ENCODE measurements at places on chromosomes 3 and 15.

DNA sequence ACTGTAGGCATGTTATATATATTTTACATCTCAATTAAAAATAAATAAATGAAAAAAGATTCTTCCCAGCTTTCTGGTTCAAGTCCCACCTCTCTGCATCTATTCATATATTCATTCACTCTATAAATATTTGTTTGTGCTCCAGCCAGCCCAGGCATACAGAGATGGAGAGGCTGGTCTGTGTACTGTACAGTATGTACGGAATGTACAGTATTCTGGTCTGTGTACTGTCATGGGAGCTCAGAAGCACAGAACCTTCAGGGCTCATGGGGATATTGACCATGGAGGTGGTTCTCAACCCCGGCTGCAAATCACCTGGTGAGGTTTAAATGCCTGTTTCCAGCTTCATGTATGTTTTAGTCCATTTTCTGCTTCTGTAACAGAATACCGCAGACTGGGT is 13.8 kb downstream of the CORO2B start:
- DNase-seq, result no peak

DNA sequence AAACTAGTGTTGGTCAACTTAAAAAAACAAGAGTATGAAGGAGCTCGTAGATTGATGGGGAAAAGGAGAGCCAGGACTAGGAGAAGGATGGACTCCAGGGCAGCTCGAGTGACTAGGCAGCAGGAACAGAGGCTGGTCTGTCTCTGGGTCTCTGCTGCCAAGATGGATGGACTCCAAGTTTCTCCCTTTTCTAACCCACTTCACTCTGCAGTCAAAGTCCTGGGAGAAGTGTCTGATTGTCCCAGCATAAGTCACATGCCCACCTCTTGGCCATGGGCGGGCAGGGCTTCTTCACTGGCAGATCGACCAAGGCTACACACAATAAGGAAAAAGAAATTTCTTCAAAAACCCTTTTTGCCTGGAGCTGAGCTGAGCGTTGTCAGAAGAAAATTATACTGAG is 9.2 kb upstream of the EPB42 start:
- no peak for DNase-seq

DNA sequence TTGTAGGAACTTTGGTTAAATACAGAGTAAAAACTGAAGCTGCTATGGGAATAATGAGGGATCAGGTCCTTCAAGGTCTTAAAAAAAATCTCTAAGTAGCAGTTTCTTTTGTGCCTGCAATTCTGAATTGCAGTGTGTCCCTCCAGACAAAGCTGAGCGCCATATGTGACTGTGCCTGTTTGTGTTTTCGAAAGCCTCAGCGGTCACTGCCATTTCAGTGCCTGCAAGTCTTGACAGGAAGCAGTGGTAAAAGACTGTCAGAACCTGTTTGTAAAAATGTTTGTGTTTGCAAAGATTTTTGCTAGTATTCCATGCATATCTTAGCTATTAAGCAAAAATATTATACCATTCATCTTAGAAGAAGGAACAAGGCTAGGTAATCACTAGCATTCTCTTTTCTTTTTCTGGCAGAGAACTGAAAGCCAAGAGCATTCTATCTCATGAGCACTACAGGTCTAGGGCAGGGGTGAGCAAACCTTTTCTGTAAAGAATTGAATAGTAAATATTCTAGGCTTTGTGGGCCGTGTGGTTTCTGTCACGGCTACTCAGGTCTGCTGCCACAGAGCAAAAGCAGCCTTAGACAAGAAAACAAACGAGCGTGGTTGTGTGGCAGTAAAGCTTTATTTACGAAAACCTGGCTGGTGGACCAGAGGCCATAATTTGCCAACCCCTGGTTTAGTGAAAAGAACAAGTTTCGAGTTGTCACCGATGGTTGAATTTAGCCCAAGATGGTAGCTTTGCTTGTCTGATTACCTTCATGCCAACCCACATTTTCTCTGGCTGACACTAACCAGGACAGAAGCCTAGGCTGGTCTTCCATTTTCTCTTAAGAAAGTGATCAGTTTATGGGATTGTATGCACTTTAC is 134.4 kb downstream of the CACNA1D start:
- no peak for DNase-seq

DNA sequence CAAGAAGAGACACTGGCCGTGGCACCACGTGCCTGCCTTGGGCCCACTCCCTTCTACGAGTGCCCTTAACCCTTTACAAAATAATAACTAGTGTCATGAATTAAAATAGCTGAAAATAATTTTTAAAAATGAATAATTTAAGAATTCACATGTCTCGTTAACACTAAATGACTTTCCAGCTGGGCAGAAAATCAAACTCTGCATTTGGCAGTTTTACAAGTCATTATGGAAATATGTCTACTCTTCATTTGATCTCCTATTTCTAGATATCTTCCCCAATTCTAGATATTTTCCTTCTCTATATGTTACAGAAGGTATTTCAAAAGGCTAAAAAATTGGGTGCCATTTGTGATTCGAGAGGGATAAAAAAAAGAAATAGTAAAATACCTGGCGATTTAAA is 100.2 kb downstream of the RORA start:
- DNase-seq, result no peak

GRCh38 chr15:64611085-64611725 is 150.8 kb downstream of the ZNF609 start:
- DNase-seq, result no peak

- DNase-seq, result no peak
Measured at GRCh38 chr3:131729643-131730017, 226.9 kb upstream of the MRPL3 start.

GRCh38 chr3:14518893-14519292 is 21.2 kb downstream of the GRIP2 start:
- DNase-seq, result no peak

GRCh38 chr3:65081536-65081935 is 393.7 kb upstream of the ADAMTS9 start:
- DNase-seq, result no peak

DNA sequence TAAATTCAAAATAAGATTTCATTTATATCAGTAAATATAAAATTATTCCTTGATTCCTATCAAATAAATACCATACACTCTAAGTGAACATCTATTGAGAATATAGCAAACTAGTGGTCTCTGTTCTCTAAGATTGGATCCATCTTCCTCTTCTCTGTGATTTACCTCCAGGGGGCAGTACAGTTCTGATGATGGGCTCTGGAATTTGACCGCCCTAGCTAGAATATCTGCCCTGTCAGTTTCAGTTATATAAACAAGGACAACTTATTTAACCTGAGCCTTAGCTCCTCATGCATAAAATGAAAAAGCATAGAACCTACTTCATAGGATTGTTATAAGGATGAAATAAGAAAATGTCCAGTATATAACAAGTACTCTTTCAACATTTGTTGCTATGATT is 171.1 kb upstream of the CCDC54 start:
- DNase-seq, result peak; percentile 33

DNA sequence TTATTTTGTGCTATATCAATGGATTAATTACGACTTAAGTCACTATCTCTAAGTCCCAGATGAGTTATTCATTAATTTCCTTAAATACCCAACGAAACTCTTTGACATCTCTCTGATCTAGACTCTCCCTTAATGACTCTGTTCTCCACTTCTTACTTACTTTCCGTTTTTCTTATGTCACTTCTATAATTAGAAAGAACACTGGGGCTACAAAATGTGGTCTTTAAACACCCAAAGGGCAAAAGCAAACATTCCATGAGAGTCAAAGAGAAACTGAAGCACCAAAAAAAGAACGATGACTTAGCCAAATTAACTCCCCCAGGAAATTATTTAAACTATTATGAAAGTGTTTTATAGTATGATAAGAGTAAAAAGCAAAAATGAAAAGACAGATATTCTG is 166.4 kb upstream of the UBE2E2 start:
- no peak for DNase-seq

DNA sequence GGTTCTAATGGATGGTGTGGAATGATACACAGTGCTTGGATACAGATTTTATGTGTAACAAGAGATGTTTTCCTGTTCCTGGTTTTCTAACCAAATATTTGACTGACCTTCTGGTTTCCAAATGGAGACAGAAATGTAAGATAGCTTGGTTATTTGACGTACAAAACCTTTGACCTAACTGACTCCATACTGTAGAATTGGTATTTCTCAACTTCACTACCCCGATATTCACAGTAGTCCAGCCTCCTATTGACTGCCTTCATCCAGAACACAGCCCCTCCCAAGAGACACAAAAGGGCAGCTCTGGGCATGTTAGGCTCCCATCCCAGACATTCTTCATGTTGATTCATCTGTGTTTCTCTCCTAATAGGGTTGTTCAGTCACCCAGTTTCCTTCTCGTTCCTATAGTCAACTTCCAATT is 33.4 kb downstream of the MYO1E start:
- DNase-seq, result no peak

DNA sequence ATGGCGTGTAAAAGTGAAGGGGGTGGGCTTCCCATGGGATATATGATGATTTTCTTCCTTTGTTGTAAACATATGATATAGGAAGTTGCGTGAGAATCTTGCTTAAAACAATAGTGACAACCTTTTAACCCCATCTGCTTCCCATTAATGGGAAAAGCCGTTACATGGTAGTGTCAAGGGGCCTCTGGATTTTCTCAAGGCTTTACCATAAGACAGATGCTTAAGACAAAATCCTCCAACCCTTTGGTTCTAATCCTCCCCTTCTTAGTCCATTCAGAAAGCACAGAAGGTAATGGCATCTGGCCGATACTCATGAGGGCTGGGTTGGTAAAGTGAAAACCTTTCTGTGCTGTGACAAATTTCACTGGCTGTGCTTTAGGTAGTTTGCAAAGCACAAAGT is 25.0 kb downstream of the DPH3 start:
- no peak for DNase-seq

DNA sequence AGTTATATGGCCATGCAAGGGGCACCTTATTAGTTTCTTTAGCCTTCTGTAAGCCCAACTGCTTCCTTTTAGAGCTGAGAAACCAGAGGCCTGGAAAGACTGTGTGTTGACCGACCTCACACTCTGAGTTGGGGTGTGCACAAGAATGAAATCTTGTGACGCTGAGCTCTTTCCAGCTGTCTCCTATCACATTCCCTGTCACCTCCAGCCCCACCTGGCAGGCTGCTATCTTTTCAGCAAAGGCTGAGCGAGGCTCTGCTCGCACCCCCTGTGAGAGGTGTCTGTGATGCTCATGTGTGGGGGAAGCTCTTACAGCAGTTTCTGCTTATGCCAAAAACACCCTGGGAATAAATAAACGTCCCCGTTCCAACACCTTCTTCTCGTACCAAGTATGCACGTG is 27.0 kb upstream of the LPP start:
- DNase-seq, result no peak

DNA sequence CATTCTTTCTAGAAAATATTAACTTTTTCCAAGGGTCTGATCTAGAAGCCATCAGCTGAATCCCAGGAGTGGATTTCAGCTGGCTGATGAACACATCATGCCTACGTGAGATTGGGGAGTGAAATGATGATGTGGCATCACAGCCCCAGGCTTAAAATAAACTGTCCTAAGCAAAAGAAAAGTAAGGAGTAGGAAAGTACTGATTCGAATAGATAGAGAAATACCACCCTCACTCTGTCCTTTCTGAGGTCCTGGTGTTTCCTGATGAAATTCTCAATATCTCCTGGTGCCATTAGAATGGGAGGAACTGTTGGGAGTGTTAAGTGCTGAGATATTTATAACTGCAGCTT is 376.8 kb upstream of the SEMA6D start:
- no peak for DNase-seq

DNA sequence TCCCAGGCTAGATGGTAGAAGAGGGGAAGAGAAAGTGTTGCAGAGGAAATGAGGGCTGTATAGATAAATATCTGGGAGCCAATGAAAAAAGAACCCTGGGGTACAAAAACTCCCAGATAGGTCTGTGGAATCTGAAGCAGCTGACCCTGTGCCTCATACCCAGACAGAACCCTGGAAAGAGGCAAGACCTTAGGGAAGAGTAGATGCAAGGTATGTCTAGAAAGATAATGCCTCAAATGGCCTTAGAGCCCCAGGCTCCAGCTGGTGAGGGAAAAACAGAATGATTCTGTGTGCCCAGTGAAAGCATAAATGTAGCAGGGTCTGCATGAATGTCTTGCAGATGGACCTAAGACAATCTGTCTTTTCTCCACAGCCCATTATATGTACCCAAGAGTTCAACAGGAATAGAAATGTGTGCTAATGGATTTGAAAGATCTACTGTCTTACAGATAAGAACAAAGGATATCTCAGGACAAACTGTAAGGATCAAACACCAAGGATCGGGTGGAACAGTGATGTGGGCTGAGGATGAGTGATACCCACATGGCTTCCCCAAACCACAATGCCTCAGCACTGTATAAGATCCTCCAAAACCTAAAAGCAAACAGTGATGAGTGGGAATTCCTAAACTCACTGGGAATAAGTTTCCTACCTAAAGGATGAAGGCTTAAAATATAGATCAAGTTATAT is 58.8 kb downstream of the NCEH1 start:
- no peak for DNase-seq

DNA sequence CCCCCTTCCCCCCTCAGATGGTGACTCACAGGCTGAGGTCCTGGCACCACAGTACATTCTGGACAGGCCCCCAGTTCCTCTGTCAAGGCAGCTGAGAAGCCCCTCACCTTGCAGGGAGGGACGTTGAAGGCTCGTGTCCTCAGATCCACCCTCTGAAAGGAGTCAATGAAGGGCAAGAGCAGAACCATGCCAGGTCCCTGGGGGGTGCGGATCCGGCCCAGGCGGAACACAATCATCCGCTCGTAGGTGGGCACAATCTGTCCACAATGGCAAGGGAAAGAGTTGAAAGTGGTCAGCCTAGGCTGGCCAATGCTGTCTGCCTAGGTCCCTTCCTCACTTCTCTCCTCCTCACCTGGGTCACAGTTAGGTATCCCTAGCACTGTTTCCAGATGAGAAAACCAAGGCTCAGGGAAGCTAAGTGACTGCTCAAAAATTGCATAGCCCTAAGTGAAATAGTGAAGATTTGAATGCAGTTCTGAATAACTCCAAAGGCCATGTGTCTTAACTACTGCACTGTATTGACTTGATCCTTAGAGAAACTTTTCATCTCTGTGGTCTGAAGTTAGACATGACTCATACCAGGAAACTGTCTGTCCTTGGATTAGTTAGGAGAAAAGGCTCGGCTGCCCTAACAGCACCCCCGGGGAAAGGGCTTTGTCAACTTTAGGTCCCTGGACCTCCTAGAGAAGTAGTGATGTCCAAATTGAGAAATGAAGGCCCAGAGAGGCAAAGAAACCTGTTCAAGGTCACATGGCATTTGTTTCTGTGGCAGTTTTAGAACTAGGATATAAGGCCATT is 2.9 kb downstream of the STOML1 start:
- peak; percentile 54 for DNase-seq

- DNase-seq, result no peak
Measured at GRCh38 chr15:100653608-100654007, 51.2 kb downstream of the ASB7 start.

Data from RKO (cell line).